NCI-H1417 treated with DMSO at 0.1 percent for 48 hours (cell line): ENCODE measurements at places on chromosomes 4 and X.

DNA sequence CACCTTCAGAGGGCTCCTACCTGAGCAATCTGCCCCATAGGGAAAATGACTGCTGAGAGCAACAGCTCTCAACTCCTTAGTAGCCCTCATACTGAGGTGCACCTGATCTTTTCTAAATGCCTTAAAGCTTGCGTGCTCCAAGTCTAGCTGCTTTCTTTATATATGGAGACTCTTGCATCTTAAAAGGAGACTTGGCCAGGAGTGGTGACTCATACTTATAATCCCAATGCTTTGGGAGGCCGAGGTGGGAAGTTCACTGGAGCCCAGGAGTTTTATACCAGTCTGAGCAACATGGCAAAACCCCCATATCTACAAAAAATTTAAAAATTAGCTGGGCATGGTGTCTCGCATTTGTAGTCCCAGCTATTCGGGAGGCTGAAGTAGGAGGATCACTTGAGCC is 78.1 kb upstream of the TRIM2 start:
- no peak for DNase-seq

DNA sequence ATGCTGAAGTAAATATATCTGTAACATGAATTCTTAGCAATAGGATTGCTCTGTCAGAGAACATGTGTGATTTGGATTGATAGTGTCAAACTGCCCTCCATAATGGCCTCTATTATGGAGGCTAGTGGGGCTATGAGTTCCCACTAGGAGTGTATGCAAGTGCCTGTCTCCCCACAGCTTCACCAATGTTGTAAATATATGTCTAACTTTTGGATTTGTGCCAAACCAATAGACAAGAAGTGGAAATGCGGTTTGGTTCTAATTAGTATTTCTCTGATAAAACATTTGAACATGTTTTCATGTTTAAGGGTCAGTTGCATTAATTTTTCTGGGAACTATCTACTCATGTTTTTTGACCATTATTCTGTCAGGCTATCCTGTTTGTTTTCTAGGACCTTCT is 28.1 kb downstream of the GPAT3 start:
- DNase-seq, result no peak

GRCh38 chrX:153669174-153669890 is 4.3 kb downstream of the PNCK start:
- DNase-seq, result no peak

- DNase-seq, result no peak
Observed at GRCh38 chr4:47662975-47663374, 174.9 kb downstream of the CORIN start.

DNA sequence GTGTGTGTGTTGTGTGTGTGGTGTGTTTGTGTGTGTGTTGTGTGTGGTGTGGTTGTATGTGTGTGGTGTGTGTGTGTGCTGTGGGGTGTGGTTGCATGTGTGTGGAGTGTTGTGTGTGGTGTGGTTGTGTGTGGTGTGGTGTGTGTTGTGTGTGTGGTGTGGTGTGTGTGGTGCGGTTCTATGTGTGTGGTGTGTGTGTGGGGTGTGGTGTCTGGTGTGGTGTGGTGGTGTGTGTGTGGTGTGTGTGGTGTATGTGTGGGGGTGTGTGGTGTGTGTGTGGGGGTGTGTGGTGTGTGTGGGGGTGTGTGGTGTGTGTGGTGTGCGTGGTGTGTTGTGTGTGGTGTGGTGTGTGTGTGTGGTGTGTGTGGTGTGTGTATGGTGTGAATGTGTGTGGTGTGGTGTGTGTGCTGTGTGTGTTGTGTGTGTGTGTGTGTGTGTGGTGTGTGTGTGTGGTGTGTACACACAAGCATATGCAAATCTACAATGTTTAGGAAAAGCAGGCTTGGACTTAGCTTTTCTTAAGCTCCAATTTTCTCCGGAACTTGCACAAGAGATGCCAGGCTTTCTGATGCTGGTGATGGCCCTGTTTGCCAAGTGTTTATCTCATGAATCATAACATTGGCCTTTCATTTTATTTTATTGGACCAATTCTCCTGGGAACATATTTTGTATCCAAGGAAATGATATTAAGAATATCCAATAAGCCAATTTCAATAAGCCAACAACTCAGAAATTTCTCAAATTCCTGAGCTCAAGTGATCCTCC is 148.7 kb downstream of the SPATA18 start:
- no peak for DNase-seq

GRCh38 chr4:23837371-23837770 is 52.5 kb downstream of the PPARGC1A start:
- no peak for DNase-seq

GRCh38 chr4:48025005-48025404 is 8.4 kb downstream of the NIPAL1 start:
- DNase-seq, result no peak

GRCh38 chrX:55144697-55145096 is 55.9 kb downstream of the PAGE2 start:
- no peak for DNase-seq

DNA sequence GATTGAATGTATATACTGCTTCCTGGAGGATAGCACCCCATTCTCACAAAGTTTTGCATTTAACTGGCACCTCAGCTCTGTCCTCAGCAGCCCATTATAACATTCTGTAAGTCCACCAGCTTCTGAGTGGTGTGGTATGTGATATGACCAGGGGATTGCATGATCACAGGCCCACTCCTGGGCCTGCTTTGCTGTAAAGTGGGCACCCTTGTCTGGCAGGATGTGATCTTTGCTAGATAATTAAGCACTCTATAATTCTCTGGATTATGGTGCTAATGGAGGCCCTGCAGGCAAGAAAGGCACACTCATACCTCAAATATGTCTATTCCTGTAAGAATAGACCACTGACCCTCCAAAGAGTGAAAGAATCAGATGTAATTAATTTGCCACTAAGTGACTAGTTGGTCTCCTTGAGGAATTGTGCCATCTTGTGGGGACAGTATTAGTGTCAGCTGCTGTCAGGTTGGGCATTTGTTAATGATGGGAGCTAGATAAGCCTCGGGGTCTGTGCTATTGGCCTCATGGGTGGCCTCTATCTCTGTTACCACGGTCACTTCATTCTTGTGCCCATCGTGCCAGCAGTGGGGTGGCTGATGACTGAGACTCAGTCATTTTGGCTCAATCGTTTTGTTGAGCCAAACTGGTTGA is 2.2 kb upstream of the CFI start:
- DNase-seq, result peak; percentile 4

GRCh38 chr4:96946552-96946951 is 1106.7 kb downstream of the PDHA2 start:
- DNase-seq, result no peak

DNA sequence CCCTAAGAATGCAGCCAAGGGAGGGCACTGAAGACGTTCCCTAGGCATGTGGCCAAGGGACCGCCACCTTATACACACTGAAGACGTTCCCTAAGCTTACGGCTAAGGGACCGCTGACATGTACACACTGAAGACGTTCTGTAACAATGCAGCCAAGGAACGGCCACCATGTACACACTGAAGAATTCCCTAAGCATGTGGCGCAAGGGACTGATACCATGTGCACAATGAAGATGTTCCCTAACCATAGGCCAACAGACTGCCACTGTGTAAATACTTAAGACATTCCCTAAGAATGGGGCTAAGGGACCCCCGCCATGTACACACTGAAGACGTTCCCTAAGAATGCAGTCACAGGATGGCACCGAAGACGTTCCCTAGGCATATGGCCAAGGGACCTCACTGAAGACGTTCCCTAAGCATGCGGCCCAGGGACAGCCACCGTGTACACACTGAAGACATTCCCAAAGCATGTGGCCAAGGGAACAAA is 36.1 kb downstream of the DHRSX start:
- no peak for DNase-seq

DNA sequence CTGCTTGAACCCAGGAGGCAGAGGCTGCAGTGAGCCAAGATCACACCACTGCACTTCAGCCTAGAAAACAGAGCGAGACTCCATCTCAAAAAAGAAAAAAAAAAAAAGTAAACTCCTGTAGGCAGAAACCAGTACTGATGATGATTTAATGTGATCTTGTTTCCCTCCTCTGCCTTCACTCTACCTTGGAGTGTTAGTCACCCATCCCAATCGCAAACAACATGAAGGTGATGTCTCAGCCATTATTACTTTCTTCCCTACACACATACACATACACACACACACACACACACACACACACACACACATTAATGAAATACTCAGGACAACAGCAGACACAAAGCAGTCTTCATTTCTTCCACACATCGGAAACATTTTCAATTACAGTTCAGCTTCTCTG is 15.6 kb downstream of the XKRX start:
- no peak for DNase-seq

- DNase-seq, result no peak
Observed at GRCh38 chr4:56051029-56051709, 102.4 kb downstream of the CEP135 start.

DNA sequence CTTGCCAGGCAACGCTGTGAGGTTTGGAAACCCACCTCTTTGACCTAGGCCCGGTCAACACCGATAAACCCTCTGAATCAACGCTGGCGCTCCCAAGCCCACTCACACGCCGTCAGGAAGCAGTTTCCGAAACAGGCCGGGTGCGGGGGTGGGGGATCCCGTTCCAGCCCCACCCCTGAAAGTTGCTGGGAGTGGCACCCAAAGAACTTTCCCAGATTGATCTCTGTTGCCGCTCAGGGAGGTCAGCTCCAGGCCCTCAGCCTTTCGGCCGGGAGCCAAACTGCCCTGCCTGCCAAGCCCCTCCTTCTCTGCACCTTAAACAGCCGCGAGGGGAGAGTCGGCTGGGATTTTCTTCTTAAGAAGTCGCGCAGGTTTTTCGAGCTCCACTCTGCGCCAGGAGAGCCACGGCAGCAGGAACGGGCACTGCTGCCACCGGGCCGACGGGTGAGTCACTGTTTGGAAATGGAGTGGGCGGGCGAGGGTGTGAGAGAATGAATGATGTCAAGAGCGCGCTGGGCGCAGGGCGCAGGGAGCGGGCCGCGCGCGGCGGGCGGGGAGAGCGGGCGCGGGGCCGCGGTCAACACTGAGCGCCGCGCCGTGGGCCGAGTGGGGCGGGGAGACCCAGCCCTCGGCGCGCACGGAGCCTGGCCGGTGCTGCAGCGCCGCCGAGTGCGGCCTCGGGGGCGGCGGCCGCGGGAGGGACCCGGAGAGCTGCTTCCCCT is at the start of gene SGMS2:
TSS of gene SGMS2 (plus strand) at position 583 of the 722 bp plus-strand sequence. CDS start 70,622 bp downstream, outside the sequence.
- no peak for DNase-seq

DNA sequence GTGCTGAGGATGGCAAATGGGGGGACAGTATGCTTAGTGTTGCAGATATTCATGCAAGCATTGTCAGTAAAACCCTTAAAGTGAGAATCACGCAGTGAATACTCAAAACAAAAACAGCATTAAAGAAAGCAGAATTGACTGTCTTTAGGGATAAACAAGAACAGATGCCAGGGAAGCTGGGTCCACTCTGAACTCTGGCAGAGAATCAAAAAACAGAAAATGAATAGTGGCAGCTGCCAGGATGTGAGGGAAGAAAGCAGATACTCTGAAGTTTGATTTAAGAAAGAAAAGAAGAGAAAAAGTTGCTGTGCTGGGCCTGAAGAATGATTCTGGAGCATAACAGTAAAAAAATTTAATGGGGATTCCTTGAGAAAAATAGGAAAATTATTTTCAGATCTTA is 131.5 kb downstream of the GABRA2 start:
- no peak for DNase-seq

DNA sequence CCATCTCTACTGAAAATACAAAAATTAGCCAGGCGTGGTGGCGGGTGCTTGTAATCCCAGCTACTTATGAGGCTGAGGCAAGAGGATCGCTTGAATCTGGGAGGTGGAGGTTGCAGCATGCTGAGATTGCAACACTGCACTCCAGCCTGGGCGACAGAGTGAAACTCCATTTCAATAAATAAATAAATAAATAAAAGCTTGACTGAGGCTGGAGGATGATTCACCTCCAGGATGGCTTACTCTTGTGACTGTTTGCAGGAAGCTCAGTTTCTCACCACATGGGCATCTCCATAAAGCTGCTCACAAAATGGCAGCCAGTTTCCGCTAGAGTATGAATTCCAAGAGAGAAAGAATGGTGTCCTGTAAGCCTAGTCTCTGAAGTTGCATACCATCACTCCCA is 191.7 kb upstream of the EDNRA start:
- no peak for DNase-seq

DNA sequence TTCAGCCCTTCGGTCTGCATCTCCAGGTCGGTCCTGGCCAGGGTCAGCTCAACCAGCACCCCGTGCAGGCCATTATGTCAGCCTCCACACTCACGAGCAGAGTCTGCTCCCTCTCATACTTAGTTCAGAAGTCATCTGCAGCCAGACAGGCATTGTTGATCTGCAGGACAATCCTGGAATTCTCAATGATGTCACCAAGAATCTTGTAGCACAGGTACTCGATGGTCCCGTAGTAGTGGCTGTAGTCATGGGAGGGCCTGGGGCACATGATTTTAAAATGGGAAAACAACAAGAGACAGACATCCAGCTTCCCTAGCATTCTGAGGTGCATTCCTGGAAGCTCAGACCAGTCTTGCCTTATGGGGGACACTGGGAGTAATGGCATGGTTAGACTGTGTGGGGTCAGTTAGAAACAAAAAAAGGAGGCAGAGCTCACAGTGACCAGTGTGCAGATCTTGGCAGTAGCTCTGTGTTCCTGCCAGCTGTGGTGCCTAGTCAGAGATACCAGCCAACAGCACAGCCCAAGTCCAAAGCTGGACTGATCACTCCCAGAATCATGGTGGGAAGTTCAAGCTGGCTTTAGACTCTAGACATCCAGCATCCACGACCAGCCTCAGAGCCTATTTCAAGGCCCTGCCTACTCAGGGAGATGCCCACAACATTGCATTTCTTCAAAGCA is 31.9 kb downstream of the LRIT3 start:
- DNase-seq, result no peak

- no peak for DNase-seq
Observed at GRCh38 chr4:168856312-168856711, 153.7 kb downstream of the CBR4 start.

DNA sequence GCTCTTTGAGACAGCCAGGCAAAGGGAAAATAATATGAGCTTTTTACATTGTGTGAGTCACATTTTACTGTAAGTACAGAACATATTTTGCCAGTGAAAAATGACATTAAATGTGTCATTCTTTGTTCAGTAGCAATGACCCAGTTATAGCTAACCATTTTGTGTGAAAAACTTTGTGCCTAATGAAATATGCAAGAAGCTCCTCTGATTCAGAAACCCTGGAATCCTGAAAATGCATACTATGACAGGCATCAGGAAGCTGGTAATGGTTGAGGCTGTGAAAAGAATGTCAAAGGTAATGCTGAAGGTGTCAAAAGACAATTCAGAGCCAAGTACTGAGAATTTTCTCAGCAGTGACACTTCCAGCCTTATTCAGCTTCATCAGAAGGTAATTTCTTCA is 549.5 kb upstream of the SMIM31 start:
- DNase-seq, result no peak

GRCh38 chrX:13552892-13553291 is 16.5 kb upstream of the EGFL6 start:
- DNase-seq, result no peak
